ENCODE measurements at places on chromosomes 3 and 15. TPM values are rescaled to one million over a fixed set of nuclear protein-coding genes. Genes with fewer than 3 reads are reported as not detected.

Gene CCR8
- not detected for total RNA-seq

- DNase-seq, result no peak
- H3K27me3 ChIP-seq, result no peaks in the 10 kb centered on the region
- H3K36me3 ChIP-seq, result peaks cover 13% of the 10 kb centered on the region
- no peaks in the 10 kb centered on the region for H3K4me1 ChIP-seq
These were observed 28.7 kb downstream of the SPG21 start for GRCh38 chr15:64961013-64961412.

DNA sequence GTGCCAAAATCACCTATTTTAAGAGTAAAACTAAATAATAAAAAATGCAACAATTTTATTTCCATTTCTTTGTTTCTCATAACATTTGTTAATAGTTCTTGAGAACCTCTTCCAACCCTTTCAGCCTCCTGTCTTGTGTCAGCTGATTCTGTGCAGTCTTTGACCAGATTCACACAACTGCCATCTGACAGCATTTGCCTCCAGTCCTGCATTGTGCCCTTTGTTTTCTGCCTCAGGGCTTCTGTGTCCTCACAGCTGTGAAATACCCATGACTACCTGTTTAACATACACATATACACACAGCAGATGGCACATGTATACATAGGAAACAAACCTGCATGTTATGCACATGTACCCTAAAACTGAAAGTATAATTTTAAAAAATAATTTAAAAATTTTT is 13.2 kb upstream of the CNTN6 start:
- H3K27ac ChIP-seq, result no peak overlapping the region
- H3K4me3 ChIP-seq, result no peak overlapping the region
- DNase-seq, result no peak
- H3K4me1 ChIP-seq, result no peaks in the 10 kb centered on the region

GRCh38 chr3:38580450-38581382 is 68.8 kb downstream of the SCN5A start:
- H3K4me3 ChIP-seq, result no peak overlapping the region
- no peaks in the 10 kb centered on the region for H3K27me3 ChIP-seq
- H3K27ac ChIP-seq, result no peak overlapping the region
- H3K36me3 ChIP-seq, result no peaks in the 10 kb centered on the region

DNA sequence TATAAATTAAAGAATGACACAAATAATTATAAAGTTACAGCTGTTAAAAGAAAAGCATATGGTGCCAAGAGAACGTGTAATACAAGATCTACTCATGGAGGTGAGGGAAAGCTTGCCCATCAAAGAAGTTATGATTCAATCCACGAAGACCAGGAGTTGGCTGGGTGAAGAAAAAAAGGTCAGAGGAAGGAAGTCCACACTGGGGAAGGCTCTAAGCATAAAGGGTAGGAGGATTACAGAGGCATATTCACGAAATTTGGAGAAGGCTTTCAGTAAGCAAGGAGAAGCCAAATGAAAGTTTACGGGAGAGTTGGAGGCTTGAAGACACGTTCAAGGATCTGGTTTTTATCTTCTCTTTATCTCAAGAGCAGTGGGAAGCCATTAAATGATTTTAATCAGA is 1.8 kb upstream of the TGFBR2 start:
- no peak for DNase-seq
- no peaks in the 10 kb centered on the region for H3K27me3 ChIP-seq
- H3K4me1 ChIP-seq, result peaks cover 57% of the 10 kb centered on the region
- peak overlapping the region; percentile 95 for H3K27ac ChIP-seq
- H3K4me3 ChIP-seq, result peak overlapping the region; percentile 30

DNA sequence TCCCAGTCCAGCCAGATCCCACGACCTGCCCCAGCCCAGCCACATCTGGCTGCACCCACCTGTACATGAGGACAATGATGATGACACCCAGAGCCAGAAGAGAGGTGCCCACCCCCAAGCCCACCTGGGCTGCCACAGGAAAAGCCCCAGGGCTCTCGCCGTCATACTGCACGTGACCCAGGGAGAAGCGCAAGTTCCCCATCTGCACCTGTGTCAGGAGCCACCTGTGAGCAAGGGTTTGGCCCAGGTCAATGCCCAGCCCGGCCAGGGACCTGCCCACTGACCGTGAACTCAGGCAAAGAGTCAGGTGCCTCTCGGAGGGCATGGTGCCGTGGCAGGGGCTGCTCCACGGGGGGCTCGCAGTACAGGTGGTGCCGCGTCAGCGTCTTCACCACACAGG is 16.3 kb downstream of the PLXNB1 start:
- no peaks in the 10 kb centered on the region for H3K4me1 ChIP-seq
- no peak for DNase-seq
- H3K36me3 ChIP-seq, result no peaks in the 10 kb centered on the region
- no peaks in the 10 kb centered on the region for H3K27me3 ChIP-seq
- no peak overlapping the region for H3K4me3 ChIP-seq

Gene TTC21A
- total RNA-seq, result 106 TPM

Gene KBTBD12
- 0.24 TPM for total RNA-seq

DNA sequence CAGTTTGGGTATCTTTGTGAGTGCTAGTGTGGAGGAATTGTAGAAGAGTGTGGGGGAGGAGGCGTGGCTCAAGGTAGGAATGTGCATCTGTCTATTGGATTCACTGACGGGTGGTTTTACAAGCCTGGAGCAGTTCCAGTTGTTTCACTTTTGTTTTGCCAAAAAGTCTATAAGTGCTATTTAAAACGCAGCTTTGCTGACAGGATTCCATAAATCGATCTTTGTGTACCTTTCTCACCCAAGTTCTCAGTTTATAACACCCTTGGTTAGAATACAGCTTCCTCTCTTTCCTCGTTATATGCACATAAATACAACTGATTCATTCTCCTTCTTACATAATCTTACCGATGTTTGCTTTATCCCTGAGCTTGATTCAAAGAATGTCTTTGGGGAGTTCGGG is 123.2 kb upstream of the UBE2E2 start:
- no peak overlapping the region for H3K27ac ChIP-seq
- no peaks in the 10 kb centered on the region for H3K27me3 ChIP-seq
- DNase-seq, result no peak
- no peaks in the 10 kb centered on the region for H3K36me3 ChIP-seq
- H3K4me3 ChIP-seq, result peak overlapping the region; percentile 31

DNA sequence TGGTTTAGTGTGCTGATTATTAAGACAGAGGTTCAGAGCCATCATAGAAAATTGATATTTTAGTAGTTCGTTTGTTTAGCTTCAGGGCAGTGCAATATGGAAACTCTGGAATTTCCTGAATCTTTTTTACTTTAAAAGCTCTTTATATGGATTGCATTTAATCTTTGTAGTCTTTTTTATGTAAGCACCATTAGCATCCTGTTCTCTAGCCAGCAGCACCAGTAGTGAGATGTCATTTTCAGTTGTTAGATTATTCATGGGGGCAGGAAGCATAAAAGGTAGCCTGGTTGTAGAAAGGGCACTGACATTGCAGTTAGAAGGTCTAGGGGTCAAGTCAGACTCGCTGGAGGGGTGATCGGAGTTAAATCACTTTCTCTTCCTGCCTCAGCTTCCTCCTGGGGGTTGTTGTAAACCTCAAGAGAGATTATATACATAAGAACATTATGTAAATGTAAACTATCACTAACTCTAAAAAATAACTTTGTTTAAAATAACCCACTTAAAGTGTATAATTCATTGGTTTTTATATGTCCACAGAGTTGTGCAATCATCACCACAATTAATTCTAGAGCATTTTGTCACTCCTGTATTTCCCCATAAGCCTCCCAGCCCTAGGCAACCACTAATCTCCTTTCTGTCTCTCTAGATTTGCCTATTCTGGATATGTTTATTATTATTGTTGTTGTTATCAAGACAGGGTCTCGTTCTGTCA is 31.4 kb upstream of the ITPKA start:
- H3K27me3 ChIP-seq, result no peaks in the 10 kb centered on the region
- no peak overlapping the region for H3K4me3 ChIP-seq
- peaks cover 10% of the 10 kb centered on the region for H3K36me3 ChIP-seq
- no peak overlapping the region for H3K27ac ChIP-seq

GRCh38 chr3:117651246-117651645 is 941.7 kb downstream of the TUSC7 start:
- H3K4me3 ChIP-seq, result no peak overlapping the region
- H3K27ac ChIP-seq, result no peak overlapping the region
- H3K4me1 ChIP-seq, result no peaks in the 10 kb centered on the region
- no peaks in the 10 kb centered on the region for H3K36me3 ChIP-seq
- no peaks in the 10 kb centered on the region for H3K27me3 ChIP-seq
- no peak for DNase-seq

DNA sequence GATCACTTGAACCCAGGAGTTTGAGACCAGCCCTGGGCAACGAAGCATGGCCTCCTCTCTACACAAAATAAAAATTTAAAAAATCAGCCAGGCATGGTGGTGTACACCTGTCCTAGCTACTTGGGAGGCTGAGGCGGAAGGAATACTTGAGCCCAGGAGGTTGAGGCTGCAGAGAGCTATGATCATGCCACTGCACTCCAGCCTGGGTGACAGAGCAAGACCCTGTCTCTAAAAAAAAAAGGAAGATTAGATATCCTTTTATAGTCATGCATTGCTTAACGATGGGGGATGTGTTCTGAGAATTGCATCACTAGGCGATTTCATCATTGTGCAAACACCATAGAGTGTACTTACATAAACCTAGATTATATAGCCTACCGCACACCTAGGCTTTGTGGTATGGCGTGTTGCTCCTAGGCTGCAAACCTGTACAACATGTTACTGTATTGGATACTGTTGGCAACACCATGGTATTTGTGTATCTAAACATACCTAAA is 12.6 kb downstream of the ALAS1 start:
- no peaks in the 10 kb centered on the region for H3K27me3 ChIP-seq
- no peaks in the 10 kb centered on the region for H3K4me1 ChIP-seq
- no peak for DNase-seq
- no peak overlapping the region for H3K27ac ChIP-seq
- no peak overlapping the region for H3K4me3 ChIP-seq
- peaks cover 85% of the 10 kb centered on the region for H3K36me3 ChIP-seq

Gene SLC28A2
- total RNA-seq, result not detected

DNA sequence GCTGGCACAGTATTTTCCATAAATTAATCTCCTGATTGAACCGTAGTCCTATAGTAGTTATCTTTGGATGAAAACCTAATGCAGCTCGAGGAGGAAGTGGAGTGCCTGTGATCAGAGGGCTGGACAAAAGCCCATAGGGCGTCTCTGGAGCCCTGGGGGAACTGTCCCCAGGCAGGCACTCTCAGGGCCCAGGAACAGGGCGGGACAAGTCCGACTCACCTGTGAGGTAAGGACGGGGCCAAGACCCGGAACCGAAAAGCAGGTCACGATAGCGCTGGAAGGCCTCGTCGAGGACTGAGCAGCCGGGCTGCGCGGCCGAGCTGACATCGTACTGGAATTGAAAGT is 341 bp downstream of the HEXA start:
- no peaks in the 10 kb centered on the region for H3K36me3 ChIP-seq
- peaks cover 44% of the 10 kb centered on the region for H3K4me1 ChIP-seq
- peak overlapping the region; percentile 76 for H3K4me3 ChIP-seq
- no peak for DNase-seq

Gene DAZL
- not detected for total RNA-seq

DNA sequence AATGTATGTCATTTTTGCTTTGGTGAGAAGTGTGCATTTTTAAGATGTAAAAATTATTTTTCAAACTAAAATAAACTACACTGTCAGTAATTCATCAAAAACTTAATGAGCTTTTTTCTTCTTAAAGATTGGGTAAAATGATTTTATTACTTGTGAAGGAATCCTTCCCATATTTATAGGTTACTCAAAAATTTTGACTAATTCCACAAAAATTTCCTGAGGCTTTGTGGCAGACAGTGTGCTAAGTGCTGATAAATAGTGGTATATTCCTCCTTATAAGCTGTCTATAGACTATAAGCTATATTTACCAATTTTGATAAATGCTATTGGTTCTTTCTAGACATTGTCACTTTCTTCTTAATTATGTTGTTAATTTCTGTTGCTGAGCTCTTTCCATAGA is 284.5 kb upstream of the SEMA6D start:
- no peak overlapping the region for H3K27ac ChIP-seq
- no peaks in the 10 kb centered on the region for H3K4me1 ChIP-seq
- H3K4me3 ChIP-seq, result no peak overlapping the region

- peak overlapping the region; percentile 69 for H3K27ac ChIP-seq
- H3K4me1 ChIP-seq, result peaks cover 19% of the 10 kb centered on the region
- DNase-seq, result no peak
- peak overlapping the region; percentile 40 for H3K4me3 ChIP-seq
- no peaks in the 10 kb centered on the region for H3K27me3 ChIP-seq
These were observed 12.5 kb downstream of the RASA2 start for GRCh38 chr3:141499284-141499683.

Gene SH2D7
- not detected for total RNA-seq

Gene PIF1
- total RNA-seq, result 2.8 TPM

Gene EAF1
- 19.8 TPM for total RNA-seq

DNA sequence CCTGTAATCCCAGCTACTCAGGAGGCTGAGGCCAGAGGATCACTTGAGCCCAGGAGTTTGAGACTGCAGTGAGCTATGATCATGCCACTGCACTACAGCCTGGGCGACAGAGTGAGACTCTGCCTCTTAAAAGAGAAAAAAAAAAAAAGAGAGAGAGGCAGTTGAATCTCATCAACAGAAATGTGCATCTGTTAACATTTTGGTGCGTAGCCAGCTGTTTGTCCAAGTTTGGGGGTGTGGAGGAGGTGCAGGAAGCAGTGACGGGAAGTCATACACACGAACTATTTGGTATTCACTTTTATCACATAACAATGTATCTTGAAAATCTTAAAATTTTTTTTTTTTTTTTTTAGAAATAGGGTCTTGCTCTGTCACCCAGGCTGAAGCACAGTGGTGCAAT is 18.2 kb upstream of the CEMIP start:
- H3K36me3 ChIP-seq, result no peaks in the 10 kb centered on the region
- H3K4me1 ChIP-seq, result no peaks in the 10 kb centered on the region
- H3K4me3 ChIP-seq, result no peak overlapping the region
- DNase-seq, result no peak

Gene SI
- total RNA-seq, result not detected

GRCh38 chr3:113222451-113223086 is 11.2 kb downstream of the BOC start:
- peaks cover 9% of the 10 kb centered on the region for H3K4me1 ChIP-seq
- H3K36me3 ChIP-seq, result no peaks in the 10 kb centered on the region
- no peak overlapping the region for H3K4me3 ChIP-seq

- no peaks in the 10 kb centered on the region for H3K4me1 ChIP-seq
- H3K36me3 ChIP-seq, result no peaks in the 10 kb centered on the region
- no peak overlapping the region for H3K27ac ChIP-seq
- H3K27me3 ChIP-seq, result no peaks in the 10 kb centered on the region
- DNase-seq, result no peak
These were observed 289.6 kb upstream of the C2CD4B start for GRCh38 chr15:62454567-62455172.

DNA sequence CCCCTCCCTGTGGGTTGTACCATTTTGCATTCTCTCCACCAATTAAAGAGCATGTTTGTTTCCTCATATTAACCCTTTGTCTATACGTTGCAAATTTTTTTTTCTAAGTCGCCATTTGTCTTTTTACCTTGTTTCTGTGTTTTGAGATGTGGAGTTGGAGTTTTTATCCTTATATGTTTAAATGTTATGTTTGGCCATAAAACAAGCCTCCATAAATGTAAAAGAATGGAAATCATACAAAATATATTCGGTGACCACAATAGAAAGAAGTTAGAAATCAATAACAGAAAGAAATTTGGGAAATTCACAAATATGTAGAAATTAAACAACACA is 29.2 kb downstream of the LRRK1 start:
- no peaks in the 10 kb centered on the region for H3K36me3 ChIP-seq
- H3K4me1 ChIP-seq, result peaks cover 5% of the 10 kb centered on the region
- DNase-seq, result no peak
- no peak overlapping the region for H3K4me3 ChIP-seq

- H3K4me1 ChIP-seq, result no peaks in the 10 kb centered on the region
- no peak overlapping the region for H3K27ac ChIP-seq
- H3K36me3 ChIP-seq, result no peaks in the 10 kb centered on the region
- no peak overlapping the region for H3K4me3 ChIP-seq
- no peaks in the 10 kb centered on the region for H3K27me3 ChIP-seq
- DNase-seq, result no peak
These were observed 76.6 kb upstream of the PIAS1 start for GRCh38 chr15:67977414-67978089.
